ENCODE measurements at places on chromosomes 16 and 17. TPM values are rescaled to one million over a fixed set of nuclear protein-coding genes. Genes with fewer than 3 reads are reported as not detected.

SULT1A4 gene
- 1.7 TPM for total RNA-seq

KRT32 gene
- total RNA-seq: not detected

SPEM1 gene
- not detected for total RNA-seq

GP1BA gene
- total RNA-seq: not detected

ASGR1 gene
- 0.26 TPM for total RNA-seq

ZNF423 gene
- 5.7 TPM for total RNA-seq

EFCAB5 gene
- total RNA-seq: 0.13 TPM

FGF11 gene
- total RNA-seq: 12.9 TPM

SUMO2 gene
- 105 TPM for total RNA-seq

Measured in smooth muscle cell of the pulmonary artery (primary cell).